ENCODE measurements at places on chromosomes 1 and 21.

- no peak for DNase-seq
Measured at GRCh38 chr1:114107474-114108435, 45.9 kb downstream of the SYT6 start.

DNA sequence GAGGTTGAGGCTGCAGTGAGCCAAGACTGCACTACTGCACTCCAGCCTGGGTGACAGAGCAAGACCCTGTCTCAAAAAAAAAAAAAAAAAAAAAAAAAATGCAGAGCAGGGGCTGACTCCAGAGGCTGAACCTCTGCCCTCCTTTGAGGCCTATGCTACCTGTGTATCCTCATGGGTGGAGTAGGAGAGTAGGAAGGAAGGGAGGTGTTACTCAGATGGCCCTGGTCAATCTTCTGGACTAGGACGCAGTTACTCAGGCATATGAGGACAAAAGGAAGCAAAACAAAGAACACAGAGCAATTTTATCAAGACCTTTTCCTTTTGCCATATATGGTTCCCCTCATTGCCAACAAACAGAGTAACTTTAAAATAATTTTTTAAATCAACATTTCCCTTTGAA is 35.2 kb downstream of the TGFBR3 start:
- no peak for DNase-seq

DNA sequence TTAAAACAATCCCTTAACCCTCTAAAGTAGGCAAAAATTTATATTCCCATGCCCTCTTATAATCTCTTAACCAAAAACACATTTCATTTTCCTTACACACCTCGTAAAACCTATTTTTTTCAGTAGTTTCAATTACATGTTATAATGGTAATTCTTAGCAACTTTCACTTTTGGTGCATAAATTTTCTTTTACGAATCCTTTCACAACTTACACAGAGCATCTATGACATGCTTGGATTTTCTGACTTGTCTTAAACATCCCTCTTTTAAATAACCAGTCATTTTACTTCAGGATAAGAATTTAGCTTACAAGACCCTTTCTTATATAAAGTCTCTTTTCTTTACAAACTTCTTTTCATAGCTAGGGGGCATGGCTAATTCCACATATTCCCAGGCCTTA is 8.9 kb upstream of the MRPL55 start:
- DNase-seq, result no peak

- no peak for DNase-seq
Measured at GRCh38 chr1:32263744-32264143, 12.7 kb downstream of the LCK start.

- DNase-seq, result no peak
Measured at GRCh38 chr1:160996178-160996577, 24.8 kb downstream of the F11R start.

GRCh38 chr1:30701258-30701633 is 22.1 kb downstream of the MATN1 start:
- DNase-seq, result no peak

GRCh38 chr1:55503663-55504305 is 288.6 kb upstream of the USP24 start:
- no peak for DNase-seq

DNA sequence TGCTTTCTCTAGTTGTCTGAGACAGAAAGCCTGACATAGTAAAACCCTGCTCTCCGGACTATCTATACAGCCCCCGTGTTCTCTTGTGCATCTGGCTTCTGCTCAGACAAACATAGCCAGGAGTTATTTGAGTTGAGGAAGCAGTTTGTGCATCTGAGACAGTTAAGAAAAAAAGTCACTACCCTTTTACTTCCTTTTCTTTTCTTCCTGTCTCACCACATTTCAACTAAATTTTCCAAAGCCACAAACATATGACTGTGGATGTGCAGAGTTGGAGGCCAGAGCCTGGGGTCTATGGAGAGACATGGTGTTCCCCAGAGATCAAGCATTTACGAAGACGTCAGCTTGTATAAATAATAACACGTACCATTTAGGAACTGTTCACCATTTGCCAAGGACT is 158.5 kb upstream of the FGGY start:
- DNase-seq, result no peak

DNA sequence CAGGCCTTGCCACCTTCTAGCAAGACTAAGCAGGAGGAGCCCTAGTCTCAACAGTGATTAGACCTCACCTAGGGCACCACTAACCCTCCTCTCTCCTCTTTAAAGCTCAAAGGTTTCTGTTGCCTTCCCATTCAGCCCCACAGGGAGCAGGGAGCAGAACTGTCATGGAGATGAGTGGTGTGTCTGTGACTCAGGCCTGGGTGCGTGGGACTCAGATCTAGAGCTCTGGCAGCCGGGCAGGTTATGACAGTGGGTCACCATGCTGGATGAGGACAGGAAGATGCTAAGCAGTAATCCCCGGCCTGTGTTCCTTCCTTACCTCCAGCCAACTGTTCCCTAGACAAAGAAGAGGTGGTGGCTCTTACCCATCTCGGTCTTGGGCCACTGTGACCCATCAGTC is 60.1 kb upstream of the COA6 start:
- DNase-seq, result no peak

- peak; percentile 55 for DNase-seq
Measured at GRCh38 chr1:109757936-109758786, 5.6 kb downstream of the EPS8L3 start.

All from coronary artery (tissue), 2 donors.